ENCODE measurements at places on chromosomes 12 and 14.

GRCh38 chr14:76916040-76916715 lies 90.0 kb downstream of the LRRC74A start:
- DNase-seq: no peak

DNA sequence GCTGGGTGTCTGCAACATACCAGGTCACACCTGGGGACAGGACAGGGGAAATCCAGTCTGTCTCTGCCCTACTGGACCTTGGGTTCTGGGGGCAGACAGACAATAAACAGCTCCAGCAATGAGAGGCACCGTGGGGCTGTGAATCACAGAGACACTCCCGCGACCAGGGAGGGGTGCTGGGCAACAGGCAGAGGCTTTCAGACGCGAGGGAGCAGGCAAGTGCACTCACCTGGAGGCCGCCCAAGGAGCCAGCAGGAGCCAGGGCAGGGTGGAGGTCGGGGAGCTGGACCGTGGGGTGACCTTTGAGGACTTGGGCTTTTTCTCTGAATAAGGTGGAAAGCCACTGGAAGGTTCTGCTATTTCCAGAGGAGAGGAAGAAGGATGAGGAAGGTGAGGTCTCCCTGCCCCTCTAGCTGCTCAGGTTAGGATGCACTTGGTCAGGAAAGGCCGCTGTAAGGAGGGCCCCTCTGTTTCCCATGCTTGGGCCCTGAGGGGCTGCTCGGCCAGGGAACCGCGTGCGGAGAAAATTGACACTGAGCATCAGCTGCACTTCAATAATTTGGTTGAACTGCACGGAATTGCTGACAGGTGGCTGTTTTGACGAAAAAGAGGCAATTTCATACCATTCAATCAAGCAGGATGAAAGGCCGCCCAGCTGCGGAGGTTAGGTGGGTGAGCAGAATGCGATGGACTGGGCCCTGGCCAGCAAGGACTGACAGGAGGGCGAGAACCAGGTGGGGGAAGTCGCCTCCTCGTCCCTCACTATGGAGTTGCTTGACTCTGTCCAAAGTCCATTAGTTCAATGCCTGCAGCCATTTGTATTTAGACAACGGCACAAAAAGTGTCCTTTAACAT lies 42.2 kb downstream of the JAG2 start:
- DNase-seq: no peak

- no peak for DNase-seq
Measured at GRCh38 chr12:12445882-12446181, 89.0 kb downstream of the BORCS5 start.

GRCh38 chr14:74207943-74208342 lies 31.3 kb upstream of the VSX2 start:
- DNase-seq: peak; percentile 10

DNA sequence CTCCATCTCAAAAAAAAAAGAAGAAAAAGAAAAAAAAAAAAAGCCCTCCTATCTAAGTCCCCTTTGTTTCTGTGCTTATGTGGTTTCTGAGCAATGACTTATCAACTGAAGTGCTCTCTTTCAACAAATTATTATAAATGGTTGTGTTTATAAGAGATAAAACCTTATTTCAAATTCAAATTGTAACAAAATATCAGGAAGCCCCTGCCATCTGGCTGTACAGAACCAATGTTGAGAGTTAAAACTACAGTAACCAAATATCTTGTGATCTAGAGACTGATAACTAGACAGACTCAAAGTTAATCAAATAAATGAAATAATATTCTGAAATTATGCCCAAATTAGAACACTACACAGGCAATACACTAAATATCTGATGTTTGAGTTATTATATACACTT lies 143.0 kb upstream of the CPNE8 start:
- no peak for DNase-seq

DNA sequence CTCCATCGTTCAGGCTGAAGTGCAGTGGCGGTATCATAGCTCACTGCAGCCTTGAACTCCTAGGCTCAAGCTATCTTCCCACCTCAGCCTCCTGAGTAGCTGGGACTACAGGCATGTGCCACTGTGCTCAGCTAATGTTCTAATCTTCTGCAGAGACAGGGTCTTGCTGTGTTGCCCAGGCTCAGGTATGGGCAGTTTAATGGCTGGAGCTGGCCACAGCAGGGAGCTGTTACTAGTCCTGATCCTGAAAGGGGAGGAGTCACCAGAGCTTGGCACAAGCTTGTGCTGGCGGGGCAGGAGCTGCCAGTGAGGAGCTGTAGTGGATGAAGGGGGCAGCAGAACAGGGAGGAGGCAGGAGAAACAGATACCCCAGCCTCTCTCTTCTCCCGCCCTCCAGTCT lies 10.6 kb downstream of the TMEM120B start:
- DNase-seq: no peak

- DNase-seq: no peak
Measured at GRCh38 chr12:53152390-53152789, 28.1 kb upstream of the ZNF740 start.

- DNase-seq: no peak
Measured at GRCh38 chr14:67228325-67228984, 12.8 kb upstream of the PALS1 start.

DNA sequence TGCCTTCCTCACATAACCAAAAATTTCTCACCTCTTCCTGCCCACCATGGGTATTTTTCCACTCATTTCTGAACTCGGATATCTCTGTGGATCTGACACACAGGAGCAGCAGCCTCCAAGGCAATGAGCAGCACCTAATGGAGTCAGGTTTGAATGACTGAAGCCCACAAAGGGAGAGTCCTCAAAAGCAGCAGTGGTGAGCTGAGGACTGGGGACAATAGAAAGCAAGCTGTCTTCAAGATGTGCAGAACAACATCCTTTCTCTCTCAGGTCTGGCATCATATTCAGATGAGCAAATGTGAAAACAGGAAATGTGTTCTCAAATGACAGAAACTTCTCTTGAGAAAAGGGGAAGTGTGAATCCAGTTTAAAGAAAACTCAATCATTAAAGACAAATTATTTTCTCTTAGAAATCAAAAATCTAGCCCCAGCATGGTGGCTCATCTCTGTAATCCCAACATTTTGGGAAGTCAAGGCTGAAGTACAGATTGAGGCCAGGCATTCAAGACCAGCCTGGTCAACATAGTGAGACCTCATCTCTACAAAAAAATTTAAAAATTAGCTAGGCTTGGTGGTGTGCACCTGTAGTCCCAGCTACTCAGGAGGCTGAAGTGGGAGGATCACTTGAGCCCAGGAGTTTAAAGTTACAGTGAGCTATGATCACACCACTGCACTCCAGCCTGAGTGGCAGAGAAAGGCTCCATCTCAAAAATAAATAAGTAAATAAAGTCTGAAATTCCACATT lies 54.2 kb downstream of the C12orf42 start:
- peak; percentile 92 for DNase-seq

- DNase-seq: no peak
Measured at GRCh38 chr12:131389054-131390013, 321.6 kb upstream of the SFSWAP start.

DNA sequence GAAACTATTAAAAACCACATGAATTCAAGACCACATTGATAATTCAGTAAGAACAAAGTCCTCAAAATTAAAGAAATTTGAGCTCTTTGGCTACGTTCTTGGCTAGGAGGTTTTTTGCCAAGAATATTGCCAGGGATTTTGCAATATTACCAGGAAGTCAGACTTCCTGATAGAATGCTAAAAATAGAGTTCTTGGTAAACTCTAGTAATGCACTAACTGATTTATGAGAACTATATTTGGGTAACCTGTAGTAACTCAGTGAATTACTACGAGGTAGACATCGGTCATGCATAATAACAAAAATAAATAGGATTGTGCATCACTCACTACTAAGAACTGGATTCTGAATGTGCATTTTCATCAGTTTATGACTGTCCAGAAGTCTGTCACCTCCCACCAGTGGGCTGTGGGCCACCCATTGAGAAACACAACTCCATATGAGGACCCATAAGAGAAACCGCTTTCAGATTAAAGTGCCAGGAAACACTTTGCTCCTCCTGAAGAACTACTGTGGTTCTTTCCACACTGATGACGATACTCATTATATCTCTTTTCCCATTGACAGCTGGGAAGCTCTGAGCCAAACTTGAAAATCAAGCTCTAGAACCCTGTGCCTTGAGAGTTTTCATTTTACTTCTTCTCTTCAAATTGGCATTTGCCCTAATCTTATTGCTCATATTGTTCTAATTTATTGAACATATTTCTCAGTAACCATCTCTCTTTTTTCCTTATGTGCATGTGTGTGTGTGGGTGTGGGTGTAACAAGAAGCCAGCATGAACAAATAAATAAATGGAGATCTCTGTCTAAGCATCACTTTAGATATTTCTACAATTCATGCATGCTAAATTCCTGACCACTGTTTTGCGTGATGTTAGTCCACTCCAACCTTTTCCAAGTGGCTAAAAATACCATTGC lies 116.6 kb downstream of the BCL11B start:
- DNase-seq: no peak

GRCh38 chr12:70486588-70486987 lies 120.5 kb downstream of the KCNMB4 start:
- DNase-seq: no peak

- no peak for DNase-seq
Measured at GRCh38 chr14:36857136-36857535, 195.5 kb downstream of the PAX9 start.

DNA sequence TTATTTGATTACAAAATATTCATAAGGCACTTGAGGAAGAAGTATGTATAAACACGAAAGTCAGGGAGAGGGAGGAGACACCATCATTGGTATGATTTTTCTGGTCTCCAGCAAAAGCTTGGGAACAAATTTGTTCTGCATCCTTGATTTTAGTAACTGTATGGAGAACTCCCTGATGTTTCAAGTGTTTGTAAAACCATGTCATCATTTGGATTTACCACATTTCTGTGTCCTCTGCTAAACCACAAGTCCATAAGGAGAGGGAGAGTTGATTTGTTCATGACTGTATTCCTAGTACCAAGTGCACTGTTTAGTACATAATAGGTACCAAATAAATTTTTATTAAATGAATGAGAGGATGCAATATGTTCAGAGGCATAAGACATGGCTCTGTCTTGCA lies 181.1 kb downstream of the BTG1 start:
- DNase-seq: no peak

GRCh38 chr12:56126732-56127239 lies 1.3 kb upstream of the ESYT1 start:
- peak; percentile 83 for DNase-seq

- DNase-seq: no peak
Measured at GRCh38 chr12:108759924-108760323, 28.6 kb upstream of the CORO1C start.

GRCh38 chr12:99367181-99367580 lies 280.4 kb upstream of the GARIN6 start:
- no peak for DNase-seq

DNA sequence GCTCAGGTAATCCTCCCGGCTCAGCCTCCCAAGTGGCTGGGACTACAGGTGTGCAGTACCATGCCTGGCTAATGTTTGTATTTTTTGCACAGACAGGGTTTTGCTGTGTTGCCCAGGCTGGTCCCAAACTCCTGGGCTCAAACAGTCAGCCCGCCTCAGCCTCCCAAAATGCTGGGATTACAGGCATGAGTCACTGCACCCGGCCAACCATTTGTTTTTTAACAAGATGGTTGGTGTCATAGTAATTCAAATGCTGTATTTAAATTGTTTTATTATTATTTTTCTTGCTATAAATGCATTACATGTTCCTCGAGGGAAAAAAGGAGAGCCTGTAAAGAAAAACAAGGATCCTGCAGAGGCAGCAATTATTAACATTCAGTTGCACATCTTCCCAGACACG lies 83.9 kb downstream of the EP400 start:
- no peak for DNase-seq

DNA sequence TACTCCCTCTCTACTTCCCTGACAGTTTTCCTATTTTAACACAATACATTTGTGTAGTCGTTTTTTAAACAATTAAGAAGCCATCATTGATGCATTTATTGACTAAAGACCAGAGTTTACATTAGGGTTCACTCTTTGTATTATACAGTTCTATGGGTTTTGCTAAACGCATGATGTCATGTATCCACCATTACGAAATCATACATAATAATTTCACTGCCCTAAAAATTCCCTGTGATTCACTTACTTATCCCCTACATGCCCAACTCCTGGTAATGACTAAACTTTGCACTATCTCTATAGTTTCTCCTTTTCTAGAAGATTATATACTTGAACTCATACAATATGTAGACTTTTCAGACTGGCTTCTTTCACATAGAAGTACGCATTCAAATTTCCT lies 1016.5 kb upstream of the FOXG1 start:
- DNase-seq: no peak

DNA sequence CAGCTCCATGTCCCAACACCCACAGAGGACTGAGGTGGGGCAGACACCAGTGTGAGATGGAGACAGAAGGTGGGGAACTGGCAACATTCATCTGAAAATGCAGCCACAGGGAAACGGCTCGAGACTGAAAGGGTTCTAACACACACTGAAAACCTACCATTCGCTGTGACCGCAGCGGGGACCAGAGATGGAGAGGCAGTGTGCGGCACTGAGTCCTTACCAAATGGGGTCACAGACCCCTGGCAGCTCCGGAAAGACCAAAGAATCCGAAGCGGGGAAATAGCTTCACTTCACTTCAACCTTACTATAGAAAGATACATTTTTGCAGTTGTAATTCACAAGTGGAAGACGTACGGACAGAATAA lies 9.6 kb downstream of the BAG5 start:
- no peak for DNase-seq

- DNase-seq: no peak
Measured at GRCh38 chr14:65251213-65251612, 148.9 kb upstream of the MAX start.

DNA sequence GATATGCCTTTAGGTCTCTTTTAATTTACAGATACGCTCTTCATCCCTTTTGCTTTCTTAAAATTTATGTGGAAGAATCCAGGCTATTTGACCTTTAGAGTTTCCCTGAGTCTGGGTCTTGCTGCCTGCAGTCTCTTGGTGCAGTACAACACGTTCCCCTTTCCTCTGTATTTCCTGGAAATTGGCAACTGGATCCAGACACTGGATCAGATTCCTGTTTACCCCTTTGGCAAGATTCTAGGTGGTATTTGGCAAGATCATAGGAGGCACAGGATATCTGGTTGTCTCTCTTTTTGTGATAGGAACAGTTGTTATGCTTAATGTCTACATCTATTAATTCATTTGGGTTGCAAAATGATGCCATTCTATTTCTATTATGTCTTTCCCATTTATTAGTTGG lies 187.8 kb upstream of the ARHGAP5 start:
- DNase-seq: no peak

- DNase-seq: no peak
Measured at GRCh38 chr14:77105145-77105939, 7.3 kb downstream of the CIPC start.
